ENCODE measurements at places on chromosomes 11 and 22.

DNA sequence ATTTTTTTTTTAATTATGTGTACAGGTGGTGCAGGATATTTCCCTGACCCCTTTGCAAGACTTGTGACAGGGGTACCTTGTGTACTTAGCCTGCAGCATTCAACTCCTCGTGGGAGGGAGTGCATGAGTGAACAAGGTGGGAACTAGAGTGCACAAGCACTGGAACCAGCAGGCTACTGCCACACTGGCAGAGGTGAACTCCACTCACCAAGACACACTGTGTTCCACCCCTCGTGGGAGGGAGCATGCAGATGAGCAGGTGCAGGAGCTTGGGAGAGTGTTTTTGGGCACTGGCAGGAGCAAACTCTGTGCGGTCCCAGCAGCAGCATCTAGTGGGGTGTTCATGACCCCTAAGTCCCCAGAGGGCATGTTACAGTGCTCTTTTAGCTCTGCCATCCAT, 282.7 kb upstream of the PLET1 start:
- DNase-seq = no peak

GRCh38 chr11:1162491-1163311, 4.9 kb downstream of the MUC5AC start:
- no peak for DNase-seq

DNA sequence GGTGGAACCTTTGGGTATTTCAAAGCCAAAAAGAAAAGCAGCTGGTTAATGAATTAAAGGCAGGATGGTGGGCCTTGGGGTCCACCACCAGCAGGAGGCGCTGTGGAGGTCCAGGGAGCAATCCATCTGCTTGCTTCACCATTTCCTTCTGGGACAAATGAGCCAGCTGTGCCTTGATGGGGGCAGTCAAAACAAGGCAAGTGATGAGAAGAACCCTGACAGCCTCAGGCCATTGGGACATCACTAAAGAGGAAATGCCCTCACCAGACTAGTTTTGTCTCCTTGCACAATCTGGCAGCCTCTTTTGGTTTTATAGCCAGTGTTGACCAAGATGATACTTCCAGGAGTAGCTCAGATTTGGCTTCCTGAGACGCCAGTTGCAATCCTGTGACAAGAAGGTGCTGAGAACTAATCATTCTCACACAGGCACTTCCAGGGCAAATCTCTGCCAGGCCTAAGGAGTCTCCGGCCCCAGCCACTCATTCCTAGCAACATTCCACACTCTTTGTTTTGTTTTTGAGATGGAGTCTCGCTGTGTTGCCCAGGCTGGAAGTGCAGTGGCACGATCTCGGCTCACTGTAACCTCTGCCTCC, 38.2 kb upstream of the WEE1 start:
- DNase-seq = no peak

DNA sequence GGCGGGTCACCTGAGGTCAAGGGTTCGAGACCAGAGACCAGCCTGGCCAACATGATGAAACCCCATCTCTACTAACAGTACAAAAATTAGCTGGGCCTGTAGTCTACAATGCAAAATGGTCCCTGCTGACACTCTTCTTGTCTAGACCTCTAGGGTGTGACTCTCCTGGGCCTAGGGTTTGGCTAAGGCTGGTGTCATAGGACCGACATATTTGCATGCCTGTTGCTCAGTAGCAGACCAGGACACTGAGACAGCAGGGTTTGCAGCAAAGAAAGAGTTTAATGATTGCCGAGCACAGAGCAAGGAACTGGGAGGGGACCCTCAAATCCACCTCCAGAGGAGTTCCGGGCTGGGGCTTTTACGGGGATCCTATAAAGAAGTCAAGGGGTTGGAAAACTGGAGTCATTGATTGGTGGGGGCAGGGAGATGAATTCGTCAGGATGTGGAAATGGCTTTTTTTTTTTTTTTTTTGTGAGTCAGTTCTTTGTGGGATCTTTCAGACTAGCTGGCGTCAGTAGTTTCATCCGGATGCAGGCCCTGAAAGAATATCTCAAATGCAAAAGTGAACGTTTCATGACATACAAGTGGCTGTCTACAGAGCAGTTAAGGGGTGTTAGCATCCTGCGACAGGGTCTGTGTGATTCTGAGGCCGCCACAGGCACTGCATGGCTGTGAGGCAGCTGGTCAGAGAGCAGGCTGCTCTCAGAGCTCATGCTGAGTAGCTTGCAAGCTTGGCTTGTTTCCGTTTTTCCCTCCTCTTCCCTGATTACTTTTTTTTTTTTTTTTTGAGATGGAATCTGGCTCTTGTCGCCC, 27.2 kb upstream of the A4GALT start:
- no peak for DNase-seq

- DNase-seq = no peak
Observed at GRCh38 chr22:30222321-30222720, 24.2 kb downstream of the LIF start.

- no peak for DNase-seq
Observed at GRCh38 chr11:116793772-116794097, 2.1 kb upstream of the APOA5 start.

- DNase-seq = no peak
Observed at GRCh38 chr11:2717561-2718325, 17.9 kb upstream of the KCNQ1OT1 start.

DNA sequence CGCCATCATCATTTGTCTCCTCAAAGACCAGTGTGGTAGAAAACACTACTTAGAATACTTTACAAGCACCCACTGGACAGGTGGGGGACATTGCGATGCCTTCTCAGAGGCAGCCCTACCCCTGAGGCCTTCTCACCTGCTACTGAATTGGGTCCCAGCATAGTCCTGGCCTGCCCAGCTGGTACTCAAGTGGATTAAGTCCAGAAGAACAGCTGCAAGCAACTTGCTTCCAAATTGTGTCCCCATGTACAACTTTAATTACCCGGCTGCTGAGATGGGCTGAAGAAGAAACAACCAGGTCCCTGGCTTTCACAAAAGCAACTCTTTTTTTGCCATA, 12.3 kb downstream of the ABTB2 start:
- no peak for DNase-seq

GRCh38 chr11:65646288-65646957, 8.5 kb downstream of the SIPA1 start:
- no peak for DNase-seq

GRCh38 chr11:85759915-85760314, 51.0 kb downstream of the SYTL2 start:
- DNase-seq = no peak

- DNase-seq = no peak
Observed at GRCh38 chr22:42869888-42870480, 12.9 kb upstream of the ARFGAP3 start.

DNA sequence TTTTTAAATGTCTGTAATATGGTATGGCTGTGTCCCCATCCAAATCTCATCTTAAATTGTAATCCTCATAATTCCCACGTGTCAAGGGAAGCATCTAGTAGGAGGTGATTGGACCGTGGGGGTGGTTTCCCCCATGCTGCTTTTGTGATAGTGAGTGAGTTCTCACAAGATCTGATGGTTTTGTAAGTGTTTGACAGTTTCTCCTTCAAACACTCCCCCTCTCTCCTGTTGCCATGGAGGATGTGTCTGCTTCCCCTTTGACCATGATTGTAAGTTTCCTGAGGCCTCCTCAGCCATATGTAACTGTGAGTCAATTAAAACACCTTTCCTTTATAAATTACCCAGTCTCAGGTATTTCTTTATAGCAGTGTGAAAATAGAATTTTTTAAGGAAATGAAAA, 31.1 kb upstream of the CD44 start:
- no peak for DNase-seq

GRCh38 chr11:11416502-11416901, 63.5 kb upstream of the CSNK2A3 start:
- DNase-seq = no peak

DNA sequence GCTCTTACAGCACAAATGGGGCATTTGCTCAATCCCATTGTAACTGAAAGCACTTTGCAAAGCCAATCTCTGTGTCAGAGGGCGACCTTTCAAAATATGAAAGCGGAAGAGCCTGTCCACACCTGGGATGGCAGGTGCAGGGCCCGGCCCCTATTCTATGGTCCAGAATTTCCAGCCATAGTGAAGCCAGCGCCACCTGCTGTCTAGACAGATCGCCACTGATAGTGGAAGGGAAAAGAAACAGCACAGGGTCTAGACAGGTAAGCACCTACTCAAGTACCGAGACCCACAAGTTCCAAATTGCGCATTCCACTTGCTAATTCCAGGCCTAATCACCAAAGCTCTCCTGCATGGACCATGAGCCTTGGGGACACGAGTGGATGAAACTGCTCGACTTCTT, 141.4 kb downstream of the NTM start:
- no peak for DNase-seq

DNA sequence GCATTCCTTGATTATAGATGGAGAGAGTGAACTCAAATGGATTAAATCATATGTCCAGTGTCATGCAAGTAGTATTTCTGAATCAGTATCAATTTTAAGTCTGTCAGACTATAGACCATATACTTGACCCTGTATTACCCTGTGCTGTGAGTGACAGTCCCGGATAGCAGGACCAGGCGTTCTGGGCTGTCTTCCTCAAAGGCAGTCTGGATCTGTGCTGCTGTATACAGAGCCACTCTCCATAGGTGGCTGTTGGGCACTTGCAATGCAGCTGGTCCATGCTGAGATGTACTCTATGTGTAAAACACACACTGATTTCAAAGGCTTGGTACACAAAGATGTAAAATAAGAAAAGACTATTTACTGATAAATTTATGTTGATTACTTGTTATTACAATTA, 294.3 kb downstream of the OPCML start:
- DNase-seq = no peak

GRCh38 chr11:94884376-94884775, 89.0 kb downstream of the CWC15 start:
- no peak for DNase-seq

GRCh38 chr11:41222236-41222635, 237.2 kb downstream of the LRRC4C start:
- no peak for DNase-seq

- no peak for DNase-seq
Observed at GRCh38 chr11:96278039-96278897, 64.7 kb downstream of the MAML2 start.

- no peak for DNase-seq
Observed at GRCh38 chr11:23780231-23780630, 716.6 kb upstream of the LUZP2 start.

GRCh38 chr11:45757672-45758071, 47.3 kb upstream of the SLC35C1 start:
- no peak for DNase-seq

DNA sequence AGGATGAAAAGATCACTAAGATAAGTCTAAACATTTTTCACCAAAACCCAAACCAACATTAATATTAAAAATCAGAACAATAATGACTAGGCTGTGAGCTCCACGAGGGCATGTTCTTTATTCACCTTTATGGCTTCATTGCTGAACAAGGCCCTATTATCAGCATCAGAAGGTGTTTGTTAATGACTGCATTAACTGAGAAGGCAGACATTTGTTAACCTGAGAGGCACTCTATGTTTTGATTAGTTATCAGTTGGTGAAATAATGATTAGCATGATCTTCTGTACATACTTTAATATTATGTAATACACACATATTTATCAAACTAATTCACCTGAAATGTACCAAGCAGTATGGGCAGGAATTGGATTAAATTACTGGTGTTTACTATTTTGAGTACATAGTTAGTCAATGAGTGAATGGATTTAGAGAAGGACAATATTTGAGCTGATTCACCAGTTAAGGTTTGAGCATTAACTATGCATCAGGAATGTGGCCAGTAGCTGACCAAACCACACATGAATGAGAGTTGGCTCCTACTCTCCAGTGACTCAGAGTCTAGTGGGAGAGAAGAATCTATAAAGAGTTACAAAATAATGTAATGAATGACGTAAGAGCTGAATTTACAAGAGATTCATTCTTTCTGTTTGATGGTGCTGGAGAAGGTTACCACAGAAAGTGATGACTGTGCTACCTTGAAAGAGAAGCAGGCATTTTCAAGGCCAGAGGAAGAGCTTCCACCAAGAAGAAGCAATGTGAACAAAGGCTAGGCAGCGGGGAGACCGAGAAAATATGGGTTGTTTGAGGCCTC, 6.7 kb downstream of the IL18 start:
- no peak for DNase-seq

DNA sequence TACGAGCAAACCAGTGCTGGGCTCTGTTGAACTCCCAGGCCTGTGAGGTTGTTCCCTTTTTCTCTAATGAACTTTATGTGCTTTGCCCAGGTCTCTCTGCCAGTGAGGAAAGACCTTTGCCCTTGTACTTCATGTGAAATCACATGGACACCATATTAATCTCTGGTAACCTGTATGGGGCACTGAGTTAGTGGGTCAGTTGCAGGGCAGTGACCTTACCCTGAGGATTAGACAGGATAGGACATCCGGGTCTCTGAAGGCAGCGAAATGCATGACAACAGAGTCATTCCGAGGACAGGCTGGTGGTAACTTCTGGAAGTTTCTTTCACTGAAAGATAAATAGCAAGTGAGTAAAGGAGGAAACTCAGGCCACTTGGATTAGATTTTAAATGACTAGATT, 93.7 kb downstream of the ZBTB16 start:
- no peak for DNase-seq

GRCh38 chr22:46954781-46955180, 192.3 kb downstream of the TBC1D22A start:
- DNase-seq = no peak

GRCh38 chr11:63592975-63593395, 21.2 kb downstream of the PLAAT3 start:
- no peak for DNase-seq

DNA sequence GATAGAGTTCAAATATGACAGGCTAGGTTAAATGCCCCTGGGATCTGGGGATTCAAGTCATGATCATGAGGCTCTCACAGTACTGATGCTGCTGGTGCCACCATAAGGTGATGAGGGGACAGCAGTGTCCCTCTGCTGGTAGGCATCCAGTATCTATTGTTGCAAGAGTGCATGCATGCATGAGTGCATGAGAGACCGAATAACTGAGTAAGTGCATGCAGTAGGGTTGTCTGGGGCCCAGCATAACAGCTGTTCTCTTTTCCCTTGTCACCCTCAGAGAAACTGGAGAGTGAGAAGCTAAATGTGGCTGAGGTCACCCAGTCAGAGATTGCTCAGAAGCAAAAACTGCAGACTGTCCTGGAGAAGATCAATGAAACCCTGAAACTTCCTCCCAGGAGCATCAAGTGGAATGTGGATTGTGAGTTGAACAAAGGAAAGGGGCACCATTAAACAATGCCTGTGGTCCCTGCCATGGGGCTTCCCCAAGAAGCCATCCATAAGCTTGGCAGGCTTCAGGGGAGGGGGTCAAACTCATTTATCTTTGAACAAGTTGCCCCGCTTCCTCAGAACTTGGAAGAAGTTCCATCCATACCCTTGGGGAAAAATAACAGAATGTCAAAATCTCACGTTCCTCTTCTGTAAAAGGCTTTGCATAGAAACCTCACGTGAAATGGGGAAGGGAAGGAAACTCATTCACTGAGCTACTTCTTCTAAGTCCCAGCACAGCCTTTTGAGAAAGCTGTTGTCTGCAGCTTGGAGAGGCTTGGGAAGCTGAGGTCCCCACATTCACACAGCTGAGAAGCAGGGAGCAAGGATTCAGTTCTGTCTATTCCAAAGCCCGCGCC, 119.0 kb downstream of the PARVA start:
- DNase-seq = no peak

- DNase-seq = no peak
Observed at GRCh38 chr11:92204731-92205130, 19.9 kb upstream of the FAT3 start.
